ENCODE measurements at places on chromosomes 5 and 9.
A peak's percentile ranks its signal among the peaks of the same experiment; 100 is the strongest.

DNA sequence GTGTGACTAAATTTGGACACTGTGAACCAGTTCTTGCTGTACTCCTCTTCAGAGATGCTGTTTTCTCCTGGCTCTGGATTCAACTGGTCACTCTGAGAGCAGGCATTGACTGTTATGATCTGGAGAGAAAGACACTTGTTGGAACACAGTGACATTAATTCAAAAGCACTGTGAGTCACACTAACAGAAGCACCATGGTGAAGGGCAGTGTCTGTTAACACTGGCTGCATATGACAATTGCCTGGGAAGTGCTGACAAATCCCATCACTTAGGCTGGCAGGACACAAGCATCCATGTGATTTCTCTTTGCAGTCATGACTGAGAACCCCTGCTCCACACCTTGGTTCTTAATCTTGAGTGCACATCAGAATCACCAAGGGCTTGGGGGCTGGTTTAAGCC is 132.4 kb downstream of the TRPM6 start:
- DNase-seq, result no peak

DNA sequence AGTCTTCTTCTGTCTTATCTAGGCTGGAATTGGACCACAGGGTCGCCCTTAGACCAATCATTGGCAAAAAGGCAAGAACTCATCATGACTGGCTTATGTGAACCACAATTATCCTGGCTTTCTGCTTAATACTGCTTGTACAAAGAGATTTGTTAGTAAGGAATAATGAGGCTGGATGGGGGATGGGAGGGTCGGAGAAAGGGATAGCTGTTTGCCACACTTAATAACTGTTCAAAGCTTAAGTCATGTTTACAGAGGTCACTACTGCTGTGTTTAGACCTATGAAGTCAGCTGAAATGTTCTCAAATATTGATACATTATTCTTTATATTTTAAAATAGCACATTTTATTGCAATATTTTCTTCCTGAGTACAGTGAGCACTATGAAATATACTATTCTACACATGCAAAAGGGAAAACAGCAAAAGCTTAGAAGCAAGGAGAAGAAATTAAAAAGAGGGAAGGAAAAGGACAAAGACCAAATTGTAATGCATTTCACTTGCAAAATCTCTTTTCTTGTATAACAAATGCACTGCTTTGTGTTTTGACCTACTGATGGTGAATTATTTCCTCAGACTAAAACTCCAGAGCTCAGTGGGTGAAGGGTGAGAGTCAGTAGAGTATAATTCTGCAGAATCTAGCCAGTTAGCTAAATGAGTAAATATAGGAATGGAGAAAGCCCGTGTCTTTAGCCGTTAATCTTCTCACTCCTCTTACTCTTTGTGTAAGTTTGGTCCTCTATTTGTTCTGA is 404.9 kb upstream of the ZNF608 start:
- no peak for DNase-seq

GRCh38 chr5:167658889-167659288 is 632.6 kb upstream of the WWC1 start:
- no peak for DNase-seq

- DNase-seq, result no peak
These were observed 86.3 kb downstream of the STK10 start for GRCh38 chr5:172101547-172102217.

DNA sequence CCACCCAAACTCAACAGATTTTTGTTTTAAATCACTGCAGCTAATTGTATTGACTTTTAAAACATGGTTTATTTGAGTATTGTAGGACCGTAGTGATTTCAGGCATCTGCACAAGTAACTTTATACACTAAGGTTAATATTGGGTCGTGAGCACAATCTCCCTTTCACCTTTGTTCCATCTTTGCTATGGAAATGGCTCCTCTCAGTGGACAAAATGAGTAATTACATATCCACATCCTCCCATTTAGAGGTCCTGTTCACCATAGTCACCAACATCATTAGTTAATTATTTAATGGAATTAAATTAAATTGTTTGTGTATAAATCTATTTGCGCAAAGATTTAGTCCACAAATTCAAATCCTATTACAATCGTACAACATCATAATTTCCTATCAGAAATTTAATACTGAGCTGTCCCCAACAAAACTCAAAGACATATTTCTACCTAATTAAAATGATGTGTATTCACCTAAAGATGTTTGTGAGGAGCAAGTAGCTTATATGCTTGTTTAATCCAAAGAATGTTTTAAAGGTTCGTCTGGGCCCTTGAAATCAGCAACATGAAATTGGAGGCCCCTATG is 173.0 kb upstream of the DAPK1 start:
- DNase-seq, result no peak

DNA sequence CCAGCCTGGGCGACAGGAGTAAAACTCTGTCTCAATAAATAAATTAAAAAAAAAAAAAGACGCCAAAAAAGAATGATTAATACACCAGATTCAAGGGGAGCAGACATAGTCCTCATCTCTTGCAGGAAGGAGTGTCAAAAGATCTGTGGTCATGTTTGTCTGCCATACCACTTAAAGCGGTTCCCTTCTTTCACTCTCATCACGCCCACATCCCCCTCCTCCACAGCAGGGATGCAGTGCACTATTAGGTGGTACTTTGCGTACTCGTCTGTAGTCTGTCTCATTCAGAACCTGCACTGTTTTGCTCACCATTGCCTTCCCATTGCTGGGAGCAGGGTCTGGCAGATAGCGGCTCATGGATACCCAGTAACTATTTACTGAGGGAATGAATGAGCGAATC is 11.2 kb downstream of the CDHR2 start:
- peak; percentile 60 for DNase-seq

DNA sequence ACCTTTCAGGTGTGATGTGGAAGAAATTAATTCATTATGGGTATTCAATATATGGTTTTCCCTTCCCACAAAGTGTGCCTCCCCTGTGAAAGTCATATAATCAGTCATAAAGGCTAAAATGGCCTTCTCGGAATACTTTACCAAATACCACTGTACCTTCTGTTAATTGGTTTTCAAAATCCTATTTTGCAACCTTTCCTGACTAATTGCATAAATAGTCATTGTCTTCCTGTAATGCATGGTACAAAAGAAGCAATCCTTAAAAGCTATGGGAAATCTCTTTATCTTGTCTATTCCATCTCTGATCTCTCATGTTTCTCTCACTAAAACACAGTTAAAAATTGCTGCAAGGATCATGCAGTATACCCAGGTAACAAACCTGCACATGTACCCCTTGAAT is 44.3 kb upstream of the UGCG start:
- DNase-seq, result no peak

- DNase-seq, result no peak
These were observed 478.2 kb downstream of the SPATA31D1 start for GRCh38 chr9:82466616-82467260.

GRCh38 chr9:115289757-115290208 is 171.8 kb upstream of the TNC start:
- DNase-seq, result no peak

GRCh38 chr5:78458843-78459242 is 98.4 kb downstream of the SCAMP1 start:
- DNase-seq, result no peak

- no peak for DNase-seq
These were observed 120.1 kb downstream of the CMYA5 start for GRCh38 chr5:79809743-79810142.

Measured in activated CD4-positive, alpha-beta T cell treated with anti-CD3 and anti-CD28 coated beads for 48 hours (primary cell).